ENCODE measurements at places on chromosomes 13 and 19. TPM values are rescaled to one million over a fixed set of nuclear protein-coding genes. Genes with fewer than 3 reads are reported as not detected.

GRCh38 chr13:75554981-75555380 lies 5.4 kb downstream of the UCHL3 start:
- DNase-seq, result no peak

DNA sequence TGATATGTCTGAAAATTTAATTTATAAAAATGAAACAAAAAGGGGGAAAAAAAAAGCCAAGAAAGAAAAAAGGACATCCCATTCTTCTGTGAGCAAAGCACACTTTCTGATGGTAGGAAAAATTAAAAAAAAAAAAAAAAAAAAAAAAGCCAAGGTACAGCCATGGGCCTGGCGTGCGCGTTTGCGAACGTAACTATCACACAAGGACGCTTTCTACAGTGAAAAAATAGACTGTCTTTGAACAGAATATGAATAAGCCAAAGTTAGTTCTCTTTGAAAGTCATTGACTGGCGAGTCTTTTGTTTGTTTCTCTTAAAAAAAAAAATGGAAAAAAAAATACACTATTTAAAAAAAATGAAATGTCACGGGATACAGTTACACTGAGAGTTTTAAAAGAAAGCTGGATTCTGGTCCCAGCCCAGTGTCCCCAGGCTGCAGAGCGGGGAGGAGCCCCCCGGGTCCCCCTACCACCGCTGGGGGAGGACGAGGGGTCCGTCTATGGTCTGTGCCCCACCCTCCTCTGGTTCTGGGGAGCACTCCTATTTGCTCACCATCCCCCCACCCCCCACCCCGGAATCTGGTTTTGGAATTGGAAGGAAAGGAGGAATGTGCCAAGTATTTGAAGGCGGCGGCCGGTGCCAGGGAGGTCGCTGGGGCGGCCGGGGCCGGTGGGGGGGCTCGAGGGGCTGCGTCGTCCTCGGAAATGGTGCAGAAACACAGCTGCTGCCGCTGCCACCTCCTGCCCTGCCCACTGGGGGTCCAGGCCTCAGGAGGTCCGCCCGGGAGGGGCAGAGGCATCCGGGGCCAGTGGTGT lies 134.5 kb downstream of the PTPRS start:
- DNase-seq, result no peak

DNA sequence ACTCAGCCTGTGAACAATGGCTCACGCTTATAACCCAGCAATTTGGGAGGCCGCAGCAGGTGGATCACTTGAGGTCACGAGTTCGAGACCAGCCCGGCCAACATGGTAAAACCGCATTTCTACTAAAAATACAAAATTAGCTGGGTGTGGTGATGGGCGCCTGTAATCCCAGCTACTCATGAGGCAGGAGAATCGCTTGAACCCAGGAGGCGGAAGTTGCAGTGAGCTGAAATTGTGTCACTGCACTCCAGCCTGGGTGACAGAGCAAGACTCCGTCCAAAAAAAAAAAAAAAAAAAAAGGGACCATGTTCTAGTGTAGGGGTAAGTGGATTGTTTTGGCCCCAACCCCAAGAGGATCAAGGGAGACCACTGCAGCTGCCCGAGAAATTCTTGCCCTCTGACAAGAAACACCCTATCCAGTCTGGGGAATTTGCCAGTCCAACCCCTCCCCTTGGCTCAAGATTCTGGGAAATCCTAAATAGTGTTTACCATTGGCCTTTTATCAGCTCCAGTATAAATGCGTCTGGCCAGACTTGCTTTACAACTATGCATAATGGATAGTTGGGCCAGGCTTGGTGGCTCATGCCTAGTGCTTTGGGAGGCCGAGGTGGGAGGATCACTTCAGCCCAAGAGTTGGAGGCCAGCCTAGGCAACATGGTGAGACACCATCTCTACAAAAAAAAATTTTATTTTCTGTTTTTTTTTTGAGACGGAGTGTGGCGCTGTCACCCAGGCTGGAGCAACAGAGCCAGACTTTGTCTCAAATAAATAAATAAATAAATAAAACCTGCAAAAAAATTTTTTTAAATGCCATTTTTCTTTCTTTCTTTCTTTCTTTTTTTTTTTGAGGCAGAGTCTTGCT lies 5.1 kb upstream of the DHDH start:
- no peak for DNase-seq

GRCh38 chr13:75365724-75366173 lies 116.2 kb downstream of the TBC1D4 start:
- DNase-seq, result peak; percentile 99

DNA sequence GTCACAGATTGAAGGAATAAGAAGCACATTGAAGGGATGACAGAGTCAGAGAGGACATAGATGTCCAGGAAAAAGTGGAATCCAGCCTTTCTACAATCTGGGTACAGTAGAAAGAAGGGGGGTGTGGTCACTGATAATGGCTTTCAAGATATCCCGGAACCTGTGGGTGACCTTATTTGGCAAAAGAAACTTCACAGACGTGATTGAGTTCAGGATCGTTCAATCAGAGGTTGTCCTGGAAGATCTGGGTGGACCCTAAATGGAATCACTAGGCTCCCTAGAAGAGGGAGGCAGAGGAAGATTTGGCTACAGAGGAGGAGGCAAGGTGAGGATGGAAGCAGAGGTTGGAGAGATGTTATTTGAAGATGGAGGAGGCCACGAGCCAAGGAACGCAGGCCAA lies 13.0 kb upstream of the SYCN start:
- DNase-seq, result no peak

DNA sequence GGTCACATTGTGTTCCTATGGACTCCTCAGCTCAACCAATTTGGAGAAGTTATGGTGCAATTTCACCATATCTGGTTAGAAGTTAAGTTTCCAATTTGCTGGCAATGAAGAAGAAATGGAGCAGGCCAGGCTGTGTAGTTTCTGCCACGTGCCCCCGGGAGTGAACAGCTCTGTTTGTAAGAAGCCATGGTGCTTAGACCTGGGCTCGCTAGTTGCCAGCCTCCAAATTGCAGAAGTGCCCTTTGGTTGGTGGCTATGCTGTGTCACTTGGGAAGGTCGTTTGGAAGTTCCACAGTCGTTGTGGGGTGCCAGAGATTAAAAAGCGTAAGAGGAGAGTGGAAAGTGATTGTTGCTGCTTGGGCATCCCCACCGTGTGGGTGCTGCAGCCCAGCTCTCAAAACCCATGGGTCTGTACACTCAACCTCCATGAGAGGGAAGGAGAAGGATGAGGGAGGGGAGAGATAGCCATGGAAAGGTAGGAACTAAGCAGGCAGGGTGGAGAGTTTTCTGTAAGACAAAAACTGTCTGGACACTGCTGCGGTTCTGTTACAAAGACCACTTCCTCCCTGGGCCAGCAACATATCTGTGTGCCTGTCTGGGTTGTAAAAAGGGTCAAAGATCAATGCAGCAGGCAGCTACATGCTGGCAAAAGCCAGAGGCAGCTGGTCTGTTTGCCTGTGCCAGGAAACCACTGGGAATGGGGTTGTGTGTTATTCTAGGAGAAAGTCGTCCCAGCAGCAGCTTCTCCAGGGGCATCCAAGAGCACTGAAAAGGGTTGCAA lies 10.8 kb downstream of the ALOX5AP start:
- DNase-seq, result no peak

Gene ANKRD24
- total RNA-seq, result 0.42 TPM

Gene SLC25A41
- not detected for total RNA-seq

Gene ZNF112
- 4.0 TPM for total RNA-seq

Gene MADCAM1
- total RNA-seq, result not detected

Gene PRTN3
- total RNA-seq, result not detected

Measured in HT1080 (cell line).